Activated CD4-positive, alpha-beta T cell treated with anti-CD3 and anti-CD28 coated beads for 36 hours (primary cell): ENCODE measurements at places on chromosomes 2 and 18.

- no peak for DNase-seq
These were observed 113.9 kb downstream of the CCDC74A start for GRCh38 chr2:131641414-131642206.

- DNase-seq: no peak
These were observed 157.9 kb upstream of the DDX18 start for GRCh38 chr2:117656546-117656945.

GRCh38 chr2:96264656-96265348, 995 bp downstream of the TMEM127 start:
- DNase-seq: peak; percentile 52

DNA sequence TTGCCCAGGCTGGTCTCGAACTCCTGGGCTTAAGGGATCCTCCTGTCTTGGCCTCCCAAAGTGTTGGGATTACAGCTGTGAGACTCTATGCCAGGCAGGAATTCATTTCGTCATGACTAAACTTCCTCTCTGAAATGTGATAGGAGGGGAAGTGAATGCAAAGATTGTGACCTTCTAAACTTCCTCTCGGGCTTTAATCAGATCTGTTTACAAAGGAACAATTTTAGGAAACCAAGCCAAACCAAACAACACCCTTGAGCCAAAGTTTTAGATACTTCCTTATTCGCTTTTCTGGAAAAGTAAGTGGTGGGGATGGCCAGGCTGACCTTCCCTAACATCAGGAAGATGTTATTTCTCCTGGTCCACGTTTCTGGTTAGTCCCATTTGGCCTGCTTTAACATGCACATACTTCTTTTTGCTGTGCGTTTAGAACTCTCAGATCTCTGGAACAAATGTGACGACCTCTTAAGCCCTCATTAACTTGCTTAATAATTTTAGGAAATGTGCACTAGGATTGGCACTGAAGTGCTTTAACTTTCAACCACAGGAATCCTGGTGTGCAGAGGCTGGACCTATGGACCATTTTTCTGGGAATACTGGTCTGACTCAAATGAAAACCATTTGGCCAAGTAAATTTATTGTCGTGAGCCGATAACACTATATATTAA, 33.2 kb upstream of the YES1 start:
- no peak for DNase-seq

GRCh38 chr2:25283921-25284320, 57.8 kb downstream of the DNMT3A start:
- no peak for DNase-seq

GRCh38 chr2:27647289-27647688, 16.1 kb downstream of the SUPT7L start:
- no peak for DNase-seq

DNA sequence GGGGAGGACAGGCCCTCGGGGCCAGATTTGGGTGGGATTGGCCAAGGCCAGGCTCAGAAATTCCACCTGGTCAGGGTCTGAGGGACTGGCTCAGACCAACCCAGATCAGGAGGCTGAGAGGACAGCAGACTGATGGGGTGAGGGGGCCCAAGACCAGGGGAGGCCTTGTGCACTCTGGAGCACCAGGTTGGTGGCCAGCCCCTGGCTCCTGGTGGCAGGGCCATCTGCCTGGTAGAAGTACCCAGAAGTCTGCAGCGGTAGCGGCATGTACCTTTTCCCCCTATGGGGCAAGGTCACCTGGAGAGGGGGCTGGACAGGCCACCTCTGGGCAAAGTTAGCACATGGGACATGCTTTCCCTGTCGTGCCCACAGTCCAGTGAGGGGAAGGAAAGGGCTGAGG, 21.2 kb upstream of the ODC1 start:
- DNase-seq: no peak

DNA sequence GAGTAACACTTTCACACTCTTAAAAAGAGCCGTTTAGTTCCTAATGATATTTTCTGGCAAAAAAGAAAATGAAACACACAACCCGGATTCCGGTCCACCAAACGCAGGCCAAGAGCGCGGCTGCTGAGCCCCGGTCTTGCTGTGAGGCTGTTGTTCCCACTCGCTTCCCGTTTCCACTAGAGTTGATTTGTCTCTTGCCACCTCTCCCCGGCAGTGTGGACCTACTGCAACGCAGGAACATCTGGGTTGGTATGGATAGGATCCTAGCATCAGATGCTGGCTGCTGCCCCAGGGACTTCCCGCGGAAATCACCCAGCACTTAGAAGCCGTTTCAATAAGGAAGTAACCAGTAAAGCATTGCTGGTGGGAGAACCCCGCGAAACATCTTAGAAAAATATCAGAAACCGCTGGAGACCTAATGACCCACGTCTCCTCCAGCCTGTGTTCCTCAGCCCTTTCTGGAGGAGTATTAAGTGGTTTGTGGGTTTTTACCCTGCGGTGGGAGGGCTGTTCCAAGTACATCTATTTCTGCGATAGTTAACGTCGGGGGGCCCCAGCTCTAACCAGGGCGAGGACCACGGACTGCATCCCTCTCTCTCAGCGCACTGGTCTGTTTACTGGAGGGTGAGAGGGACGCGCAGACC, 939 bp downstream of the DOCK10 start:
- DNase-seq: peak; percentile 80

DNA sequence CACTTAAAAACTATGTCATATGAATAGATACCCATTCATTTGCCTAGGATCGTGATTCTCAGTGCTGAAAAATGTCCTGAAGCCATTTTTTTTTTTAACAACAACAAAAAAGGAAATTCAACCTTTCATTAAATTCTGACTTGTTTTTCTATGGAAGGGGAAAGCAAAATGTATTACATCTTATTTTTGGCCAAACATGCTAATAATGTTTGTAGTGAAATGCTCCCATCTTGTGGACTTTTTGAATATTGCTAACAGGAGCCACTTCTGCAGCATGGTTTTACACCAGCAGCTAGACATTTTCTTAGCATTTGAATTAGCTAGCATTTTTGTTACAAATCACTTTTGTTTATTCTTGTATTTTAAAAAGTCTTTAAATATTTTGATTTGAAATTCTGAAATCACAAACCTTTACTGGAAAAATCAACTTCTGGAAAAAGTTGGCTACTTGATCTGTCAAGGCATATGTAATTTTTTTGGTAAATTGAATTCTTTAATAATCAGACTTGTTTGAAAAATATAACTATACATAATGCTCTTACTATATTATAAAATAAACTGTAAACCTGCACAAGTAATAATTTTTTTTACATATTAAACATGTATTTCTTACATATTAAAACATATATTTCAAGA, 75.8 kb downstream of the KIDINS220 start:
- DNase-seq: no peak

GRCh38 chr2:33022989-33023727, 76.4 kb downstream of the LTBP1 start:
- no peak for DNase-seq

- no peak for DNase-seq
These were observed 300.7 kb downstream of the SP3 start for GRCh38 chr2:173664513-173664910.

DNA sequence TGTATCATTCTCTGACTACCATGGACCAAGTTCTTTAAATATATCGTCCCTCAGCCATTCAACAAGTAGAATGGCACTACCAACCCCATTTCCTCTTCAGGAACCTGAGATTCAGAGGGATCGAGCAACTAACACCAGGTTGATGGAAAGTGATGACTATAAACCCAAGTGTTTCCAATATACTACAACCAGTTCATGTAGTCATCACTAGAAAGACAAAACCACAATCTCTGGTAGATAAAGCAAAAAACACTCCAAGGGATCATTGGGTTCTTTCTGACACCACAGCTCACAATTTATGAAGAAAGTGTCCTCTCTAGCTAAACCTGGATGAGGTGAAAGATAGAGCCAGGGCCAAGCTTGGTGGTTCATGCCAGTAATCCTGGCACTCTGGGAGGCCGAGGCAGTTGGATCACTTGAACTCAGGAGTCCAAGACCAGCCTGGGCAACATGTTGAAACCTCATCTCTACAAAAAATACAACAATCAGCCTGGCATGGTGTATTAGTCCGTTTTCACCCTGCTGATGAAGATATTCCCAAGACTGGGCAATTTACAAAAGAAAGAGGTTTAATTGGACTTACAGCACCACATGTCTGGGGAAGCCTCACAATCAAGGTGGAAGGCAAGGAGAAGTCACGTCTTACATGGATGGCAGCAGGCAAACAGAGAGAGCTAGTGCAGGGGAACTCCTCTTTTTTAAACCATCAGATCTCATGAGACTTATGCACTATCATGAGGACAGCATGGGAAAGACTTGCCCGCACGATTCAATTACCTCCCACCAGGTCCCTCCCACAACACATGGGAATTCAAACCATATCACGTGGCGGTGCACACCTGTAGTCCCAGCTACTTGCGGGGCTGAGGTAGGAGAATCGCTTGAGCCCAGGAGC, 2.2 kb downstream of the CD226 start:
- peak; percentile 29 for DNase-seq

- no peak for DNase-seq
These were observed 4.9 kb downstream of the NPAS2 start for GRCh38 chr2:100824842-100825241.

GRCh38 chr18:11980163-11980493, 1.2 kb upstream of the IMPA2 start:
- no peak for DNase-seq

- no peak for DNase-seq
These were observed 65.2 kb downstream of the CCDC195 start for GRCh38 chr2:224650815-224651439.
